ENCODE measurements at places on chromosomes 7 and 10.

- DNase-seq = no peak
Measured at GRCh38 chr7:29139796-29140195, 6.5 kb downstream of the CPVL start.

DNA sequence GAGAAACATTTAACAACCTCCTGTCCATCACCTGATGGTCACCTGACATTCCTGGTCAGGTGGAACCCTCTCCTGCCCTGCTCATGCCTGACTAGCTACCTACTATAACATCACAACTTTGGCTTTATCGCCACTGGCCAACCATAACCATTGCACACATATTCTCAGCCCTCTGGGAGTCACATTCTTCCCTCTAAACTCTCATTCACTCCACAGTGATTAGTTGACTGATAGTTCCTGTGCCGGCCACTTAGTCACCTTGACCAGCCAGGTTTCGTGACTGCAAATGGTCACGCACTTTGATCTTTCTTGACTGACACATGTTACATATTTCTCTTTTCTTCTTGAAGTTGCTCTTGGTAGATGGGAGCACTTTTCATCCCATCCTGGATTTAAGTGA lies 50.1 kb downstream of the GNAI1 start:
- no peak for DNase-seq

- DNase-seq = no peak
Measured at GRCh38 chr10:71397296-71398212, 834 bp downstream of the CDH23 start.

- DNase-seq = no peak
Measured at GRCh38 chr10:124669141-124669823, 74.9 kb downstream of the FAM53B start.

- no peak for DNase-seq
Measured at GRCh38 chr7:149620961-149621360, 123.4 kb upstream of the ZNF746 start.

- DNase-seq = peak; percentile 77
Measured at GRCh38 chr7:128299109-128299607, 44.5 kb downstream of the RBM28 start.

DNA sequence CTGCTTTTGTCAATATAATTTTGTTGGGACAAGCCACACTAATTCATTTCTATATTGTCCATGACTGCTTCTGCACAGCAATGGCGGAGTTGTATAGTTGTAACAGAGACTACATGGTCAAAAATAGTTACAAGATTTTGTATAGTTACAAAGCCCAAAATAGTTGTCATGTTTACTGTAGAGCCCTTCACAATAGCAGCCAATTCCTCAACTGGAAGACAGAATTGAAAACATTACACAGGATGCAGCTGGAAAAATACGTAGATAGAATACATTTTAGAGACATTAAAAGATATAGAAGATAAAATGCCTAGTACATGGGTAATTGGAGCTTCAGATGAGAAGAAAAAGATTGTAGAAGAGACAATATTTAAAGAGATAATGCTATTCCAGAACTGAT lies 156.4 kb upstream of the FEZF1 start:
- DNase-seq = no peak

DNA sequence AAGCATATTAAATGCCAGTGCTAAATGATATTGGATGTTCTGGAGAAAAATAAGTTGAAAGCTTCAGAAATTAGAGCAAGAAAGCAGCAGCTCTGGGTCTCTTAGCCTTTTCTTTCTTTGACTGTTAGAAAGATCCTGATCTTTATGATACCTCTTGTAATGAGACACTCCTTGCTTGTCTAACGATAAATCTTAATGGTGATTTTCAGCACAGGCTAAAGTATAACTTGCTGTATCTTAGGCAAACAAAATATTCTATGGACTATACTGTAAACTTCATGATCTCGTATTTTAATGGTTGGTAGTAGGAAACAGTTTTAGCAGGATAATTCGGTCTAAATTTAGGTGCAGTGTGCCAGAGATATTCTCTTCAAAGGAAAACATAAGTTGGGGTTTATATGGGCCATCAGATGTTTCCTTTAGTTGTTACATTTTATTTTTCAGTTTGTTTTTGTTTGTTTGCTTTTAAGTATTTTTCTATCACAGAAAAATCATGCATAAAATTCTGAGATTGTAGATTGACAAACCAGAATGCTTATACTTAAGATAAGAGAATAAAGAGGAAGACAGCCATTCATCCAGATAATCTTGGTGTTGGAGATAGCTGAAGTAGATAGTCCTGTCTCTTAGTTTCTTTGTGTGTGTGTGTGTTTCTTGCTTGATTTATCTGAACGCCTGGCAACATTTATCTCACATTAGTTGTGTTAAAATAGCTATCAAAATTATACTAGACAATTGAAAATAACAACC lies 4.7 kb downstream of the CASD1 start:
- DNase-seq = no peak

DNA sequence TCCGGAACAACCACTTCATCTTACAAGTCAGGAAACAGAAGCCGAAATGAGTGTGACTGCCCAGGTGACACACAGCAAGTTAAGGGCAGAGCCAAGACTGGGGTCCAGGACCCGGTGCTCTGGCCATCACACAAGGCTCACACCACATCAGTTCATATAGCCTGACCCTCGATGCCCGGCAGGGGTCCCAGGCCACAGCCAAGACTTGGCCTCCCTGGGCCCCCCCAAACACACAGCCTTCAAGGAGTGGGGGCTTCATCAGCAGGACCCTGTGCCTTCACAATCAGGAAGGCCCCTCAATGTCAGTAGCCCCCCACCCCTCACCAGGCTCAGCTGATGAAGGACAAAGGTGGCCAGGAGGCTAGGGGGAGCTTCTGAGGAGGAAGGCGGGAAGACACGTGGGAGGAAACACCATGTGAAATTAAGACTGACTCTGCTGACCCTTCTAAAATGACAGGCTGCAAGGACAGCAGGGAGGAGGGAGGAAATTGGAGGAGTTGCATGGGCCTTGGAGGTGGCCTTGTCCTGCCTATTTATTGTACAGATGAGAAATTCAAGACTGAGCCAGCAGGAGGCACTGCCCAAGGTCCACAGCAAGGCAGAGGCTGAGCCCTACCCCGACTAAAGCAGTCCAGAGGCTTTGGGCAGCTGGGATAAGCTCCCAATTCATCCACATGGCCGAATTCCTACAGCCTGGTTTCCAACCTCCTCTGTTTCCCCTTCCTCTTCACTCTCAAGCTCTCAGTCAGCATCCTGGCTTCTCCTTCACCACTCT lies 216.1 kb upstream of the ZMIZ1 start:
- no peak for DNase-seq

- DNase-seq = peak; percentile 43
Measured at GRCh38 chr7:127514499-127514898, 70.9 kb downstream of the GCC1 start.

DNA sequence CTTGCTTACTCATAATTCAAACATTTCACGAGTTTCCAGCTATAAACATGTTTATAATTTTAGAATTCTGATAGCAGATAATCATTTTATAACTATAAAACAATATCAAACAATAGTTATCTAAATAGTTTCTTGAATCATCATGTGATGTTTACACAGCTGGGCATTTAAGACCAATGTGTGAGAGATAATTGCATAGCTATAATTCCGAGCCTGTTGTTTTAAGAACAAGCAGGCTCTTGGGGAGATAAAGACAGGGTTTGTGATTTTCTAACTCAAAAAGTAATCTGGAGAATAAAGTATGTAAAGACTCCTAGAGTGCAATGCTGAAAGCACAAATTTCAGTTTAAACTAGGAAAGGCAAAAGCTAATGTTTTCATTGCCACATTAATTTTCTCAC lies 331.2 kb downstream of the LRRTM3 start:
- DNase-seq = no peak

GRCh38 chr10:51699145-51699474 lies 285 bp downstream of the CSTF2T start:
- no peak for DNase-seq

GRCh38 chr7:49852619-49853462 lies 79.4 kb downstream of the VWC2 start:
- DNase-seq = peak; percentile 31

DNA sequence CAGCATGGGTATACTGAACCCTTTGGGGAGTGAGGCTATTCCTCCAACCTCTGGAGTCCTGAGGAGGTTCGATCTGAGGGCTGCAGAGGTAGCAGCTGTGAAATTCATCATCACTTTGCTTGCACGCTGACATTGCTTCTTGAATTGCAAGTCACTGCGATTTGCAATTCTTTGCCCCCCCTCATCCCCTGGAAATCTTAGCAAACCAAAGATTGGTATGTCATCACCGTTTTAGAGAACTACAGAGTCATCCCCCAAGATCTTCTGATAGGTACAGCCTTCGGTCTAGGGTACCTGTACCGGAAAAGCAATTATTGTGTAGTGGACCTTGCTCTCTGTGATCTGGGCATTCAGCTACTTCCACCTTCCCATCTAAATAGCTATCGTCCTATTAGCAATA lies 192.6 kb downstream of the KLF6 start:
- no peak for DNase-seq

DNA sequence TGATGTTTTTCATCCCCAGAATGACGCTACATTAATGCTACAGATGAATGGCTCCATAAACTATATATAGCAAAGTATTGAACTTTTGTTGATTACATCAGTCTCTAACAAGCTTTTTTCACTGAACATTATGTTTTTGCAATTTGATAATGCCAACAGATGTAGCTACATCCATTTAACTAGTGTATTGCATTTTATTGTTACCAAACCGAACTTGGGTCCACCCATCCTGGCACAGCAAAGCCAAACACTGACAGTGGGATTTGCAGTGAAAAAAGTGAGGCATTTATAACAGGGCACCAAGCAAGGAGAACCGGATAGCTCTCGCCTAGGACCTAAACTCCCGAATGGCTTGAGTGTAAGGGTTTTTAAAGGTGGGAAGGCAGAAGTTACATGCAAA lies 182.8 kb upstream of the TNS3 start:
- DNase-seq = no peak

- no peak for DNase-seq
Measured at GRCh38 chr10:72851509-72851908, 42.0 kb upstream of the OIT3 start.

DNA sequence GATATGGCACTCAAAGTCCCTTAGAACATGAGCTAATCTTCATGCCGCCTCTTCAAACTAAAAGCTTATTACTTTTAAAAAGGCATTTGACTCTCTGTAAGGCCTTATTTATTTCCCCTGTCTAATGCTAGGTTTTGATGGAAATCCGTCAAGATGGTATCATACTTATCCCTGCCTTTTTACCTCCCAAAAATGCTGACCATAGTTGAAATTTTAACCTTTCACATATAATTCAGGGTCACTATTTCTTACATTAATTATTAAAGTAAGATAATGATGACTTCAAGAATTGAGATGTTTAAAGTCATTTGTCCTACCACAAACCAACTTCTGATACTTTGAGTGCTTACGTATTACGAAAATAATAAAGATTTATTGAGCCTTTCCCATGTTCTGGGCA lies 12.3 kb upstream of the OSBPL3 start:
- no peak for DNase-seq

DNA sequence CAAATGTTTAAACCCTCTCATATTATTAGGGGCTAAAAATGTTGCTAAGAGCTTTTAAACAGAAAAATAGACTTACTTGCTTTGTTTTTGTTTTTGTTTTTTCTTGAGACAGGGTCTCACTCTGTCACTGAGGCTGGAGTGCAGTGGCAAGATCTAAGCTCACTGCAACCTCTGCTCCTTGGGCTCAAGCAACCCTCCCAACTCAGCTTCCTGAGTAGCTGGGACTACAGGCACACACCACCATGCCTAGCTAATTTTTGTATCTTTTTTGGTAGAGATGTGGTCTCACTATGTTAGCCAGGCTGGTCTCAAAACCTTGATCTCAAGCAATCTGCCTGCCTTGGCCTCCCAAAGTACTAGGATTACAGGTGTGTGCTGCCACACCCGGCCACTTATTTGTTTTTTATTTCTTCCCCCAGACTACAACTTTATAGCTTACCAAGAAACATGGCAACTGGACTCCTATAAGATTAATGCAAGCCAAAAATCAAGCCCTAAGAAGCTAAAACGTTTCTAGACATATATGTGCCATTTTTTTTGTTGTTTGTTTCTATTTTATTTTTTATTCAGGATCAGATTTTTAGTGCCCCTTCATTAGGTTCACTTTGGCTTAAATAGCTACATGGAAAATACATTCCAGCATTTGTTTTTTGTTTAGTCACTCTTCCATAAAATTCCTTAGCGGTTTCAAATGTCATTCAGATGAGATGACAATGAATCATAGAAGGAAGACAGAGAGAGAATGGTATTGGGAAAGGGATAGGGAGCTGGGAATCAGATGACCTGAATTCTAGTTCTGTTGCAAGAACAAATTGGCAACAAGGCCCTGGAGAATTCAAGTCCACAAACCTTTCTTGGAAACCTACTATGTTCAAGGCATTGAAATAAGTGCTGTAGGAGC lies 163.4 kb upstream of the MKLN1 start:
- no peak for DNase-seq

DNA sequence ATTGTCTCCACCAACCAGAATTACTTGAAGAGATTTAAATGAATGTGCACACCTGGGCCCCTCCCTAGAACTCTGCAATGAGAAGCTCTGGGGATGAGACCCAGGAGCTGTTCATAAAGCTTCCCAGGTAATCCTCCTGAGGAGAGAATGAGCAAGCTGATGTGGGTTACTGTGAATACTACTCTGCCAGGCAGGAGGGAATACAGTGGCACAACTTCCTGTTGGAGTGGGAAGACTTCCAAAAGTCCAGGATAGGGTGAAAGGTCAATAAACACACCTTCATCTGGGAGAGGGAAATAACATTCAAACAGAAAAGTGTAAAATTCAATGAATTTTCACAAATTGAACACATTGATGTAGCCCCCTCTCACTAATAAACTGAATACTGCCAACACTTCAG lies 351.4 kb downstream of the ABCA13 start:
- no peak for DNase-seq

- DNase-seq = no peak
Measured at GRCh38 chr10:14022954-14023672, 307.6 kb downstream of the FRMD4A start.

GRCh38 chr10:54854389-54854788 lies 53.4 kb upstream of the PCDH15 start:
- DNase-seq = no peak

DNA sequence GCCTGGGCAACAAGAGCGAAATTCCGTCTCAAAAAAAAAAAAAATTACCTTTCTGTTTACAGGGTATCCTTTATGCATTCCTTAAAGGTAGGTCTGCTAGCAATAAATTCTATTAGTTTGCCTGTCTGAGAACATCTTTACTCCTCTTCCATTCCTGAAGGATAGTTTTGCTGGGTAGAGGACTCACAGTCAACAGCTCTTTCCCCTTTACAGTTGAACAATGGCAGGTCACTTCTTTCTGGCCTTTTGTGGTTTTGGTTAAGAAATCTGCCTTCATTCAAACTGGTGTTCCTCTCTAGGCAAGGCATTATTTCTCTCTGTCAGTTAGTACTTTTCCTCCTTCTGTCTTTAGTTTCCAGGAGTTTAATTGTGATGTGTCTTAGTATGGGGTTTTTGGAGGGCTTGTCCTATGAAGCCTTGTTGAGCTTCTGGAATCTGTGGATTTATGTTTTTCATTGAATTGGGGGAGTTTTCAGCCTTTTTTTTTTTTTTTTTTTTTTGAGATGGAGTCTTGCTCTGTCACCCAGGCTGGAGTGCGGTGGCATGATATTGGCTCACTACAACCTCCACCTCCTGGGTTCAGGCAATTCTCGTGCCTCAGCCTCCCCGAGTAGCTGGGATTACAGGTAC lies 4.8 kb upstream of the DNAAF5 start:
- DNase-seq = no peak

Data from NCI-H526 treated with DMSO at 0.1 percent for 48 hours (cell line).